ENCODE measurements at places on chromosomes 5 and 9. TPM values are rescaled to one million over a fixed set of nuclear protein-coding genes. Genes with fewer than 3 reads are reported as not detected.

ACTBL2 gene
- total RNA-seq, result not detected

DNA sequence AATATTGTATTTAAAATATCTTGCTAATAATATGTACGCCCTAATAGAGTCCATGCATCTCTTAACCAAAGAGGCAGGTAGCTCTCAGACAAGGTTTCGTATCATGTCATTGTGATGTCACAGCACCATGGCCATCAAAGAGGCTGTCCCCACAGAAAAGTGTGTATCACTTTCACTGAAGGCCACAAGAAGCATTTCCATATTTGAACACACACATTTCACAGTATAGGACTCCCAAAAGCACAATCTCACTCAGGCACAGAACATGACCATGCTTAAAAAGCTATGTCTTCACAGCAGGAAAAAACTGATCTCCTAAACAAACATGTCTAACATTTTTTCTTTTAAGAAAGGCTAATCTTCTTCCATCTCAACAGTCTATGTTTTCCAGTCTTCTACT, 133.8 kb downstream of the DENND1A start:
- DNase-seq, result no peak

OTP gene
- total RNA-seq, result not detected

GABRA6 gene
- total RNA-seq, result not detected

- no peak for DNase-seq
These were observed 51.7 kb downstream of the LPAR1 start for GRCh38 chr9:110986529-110986928.

HAVCR1 gene
- total RNA-seq, result not detected

- DNase-seq, result no peak
These were observed 87.9 kb downstream of the SLC1A3 start for GRCh38 chr5:36694351-36694750.

DNA sequence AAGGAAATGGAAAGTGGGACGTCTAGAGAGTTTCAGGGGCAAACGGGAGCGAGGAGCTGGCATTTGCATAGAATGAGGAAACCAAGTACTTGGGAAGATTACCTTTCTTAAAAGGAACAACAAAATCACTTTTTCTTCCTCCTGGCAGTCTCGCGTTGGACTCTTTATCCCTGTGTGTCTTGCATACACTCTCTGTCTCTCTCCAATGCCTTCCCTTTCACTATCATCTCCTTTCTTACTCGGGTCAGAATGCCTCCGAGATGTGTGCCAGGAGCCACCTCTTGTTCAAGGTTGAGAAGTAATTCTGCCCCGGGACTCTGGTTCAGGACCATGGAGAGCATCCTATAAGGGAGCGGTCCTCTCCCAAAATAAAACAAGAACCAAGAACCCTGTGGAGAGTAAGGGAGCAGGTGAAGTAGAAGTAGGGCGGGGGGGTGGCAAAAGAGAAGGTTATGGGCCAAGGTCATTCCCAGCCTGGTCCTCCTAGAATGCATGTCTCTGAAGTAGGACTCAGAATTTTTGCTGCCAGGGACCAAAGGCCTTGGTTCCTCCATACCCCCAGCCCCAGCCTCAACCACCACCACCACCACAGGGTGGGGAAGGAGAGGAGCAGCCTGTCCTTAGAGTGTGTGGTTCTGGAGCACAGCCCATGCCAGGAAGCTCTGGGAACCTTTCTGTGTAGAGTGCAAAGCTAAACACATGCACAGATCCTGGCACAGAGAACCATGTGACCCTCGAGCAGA, 72.1 kb upstream of the ARAP3 start:
- no peak for DNase-seq

- DNase-seq, result no peak
These were observed 3.5 kb downstream of the TENT4A start for GRCh38 chr5:6716629-6717149.

DNA sequence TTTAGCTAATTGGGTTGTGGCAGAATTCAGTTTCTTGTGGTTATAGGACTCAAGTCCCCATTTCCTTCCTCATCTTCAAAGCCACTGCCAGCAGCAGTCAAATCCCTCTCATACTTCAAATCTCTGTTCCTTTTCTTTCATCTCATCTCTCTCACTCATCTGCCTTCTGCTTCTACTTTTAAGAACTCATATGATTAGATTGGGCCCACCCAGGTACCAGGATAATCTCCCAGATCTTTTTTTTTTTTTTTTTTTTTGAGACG, 8.0 kb upstream of the REEP5 start:
- no peak for DNase-seq

DNA sequence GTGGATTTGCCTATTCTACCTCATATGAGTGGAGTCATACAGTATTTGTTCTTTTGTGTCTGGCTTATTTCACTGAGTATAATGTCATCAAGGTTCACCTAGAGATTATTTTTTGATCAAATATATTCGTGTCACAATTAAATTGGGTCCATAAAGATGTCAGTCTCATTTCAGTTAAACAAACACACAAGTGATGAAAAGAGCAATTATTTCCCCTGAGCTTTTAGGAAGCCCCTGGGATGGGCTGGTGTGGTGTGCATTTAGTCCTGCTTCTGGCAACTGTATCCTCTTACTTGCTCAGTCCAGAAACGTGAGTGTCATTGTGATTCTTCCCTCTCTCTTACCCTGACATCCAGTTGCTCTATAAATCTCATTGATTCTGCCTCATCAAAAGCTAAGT, 52.8 kb upstream of the CARTPT start:
- no peak for DNase-seq

- DNase-seq, result no peak
These were observed 22.4 kb downstream of the C9 start for GRCh38 chr5:39341896-39342295.

DNA sequence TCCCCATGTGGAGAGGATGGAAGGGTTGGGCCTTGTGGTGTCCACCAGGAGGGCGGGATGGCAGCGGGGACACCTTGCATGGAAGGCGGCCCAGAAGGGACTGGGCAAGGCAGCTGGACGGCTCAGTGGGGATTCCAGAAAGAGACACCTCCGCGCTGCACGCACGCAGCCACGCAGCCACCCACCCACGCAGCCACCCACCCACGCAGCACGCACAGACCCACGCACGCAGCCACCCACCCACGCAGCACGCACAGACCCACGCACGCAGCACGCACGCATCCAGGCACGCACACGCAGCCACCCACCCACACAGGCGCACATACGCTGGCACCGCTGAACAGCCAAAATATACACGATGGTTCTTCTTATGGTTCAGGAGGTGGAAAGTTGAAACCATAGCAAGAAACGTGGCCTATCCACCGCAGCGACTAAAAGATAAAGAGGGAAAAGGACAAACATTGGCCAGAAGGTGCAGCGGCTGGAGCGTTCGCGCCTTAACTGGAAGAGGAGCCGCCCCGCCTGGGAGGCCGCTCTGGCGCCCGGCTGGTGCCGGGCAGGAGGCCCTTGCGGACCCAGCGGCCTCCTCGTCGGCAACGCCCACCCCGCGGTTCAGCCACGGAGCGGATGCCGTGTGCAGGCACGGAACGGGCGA, 22.2 kb upstream of the EXOC3 start:
- DNase-seq, result no peak

All from right cardiac atrium (tissue), 5 donors.